ENCODE measurements at places on chromosomes 2 and 18.

DNA sequence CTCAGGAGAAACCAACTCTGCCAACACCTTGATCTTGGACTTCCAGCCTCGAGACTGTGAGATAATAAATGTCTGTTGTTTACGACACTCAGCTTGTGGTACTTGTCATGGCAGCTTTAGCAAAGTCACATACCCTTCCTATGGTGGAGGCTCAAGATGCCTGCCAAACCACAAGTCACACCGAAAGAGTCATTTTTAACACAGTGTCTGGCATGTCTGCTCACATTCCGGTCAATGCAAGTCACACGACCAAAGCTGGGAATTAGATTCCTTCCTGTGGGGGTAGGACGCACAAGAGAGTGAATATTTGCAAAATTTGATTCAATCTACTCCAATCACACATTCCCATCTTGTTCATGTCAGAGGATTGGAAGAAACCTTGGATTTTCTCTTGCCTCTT is 24.6 kb downstream of the KCNE4 start:
- peak; percentile 31 for DNase-seq

GRCh38 chr18:61892683-61893308 is at the start of gene RNF152:
TSS of gene RNF152 (minus strand) at chr18:61893007. CDS start at chr18:61816463, 76,544 bp downstream.
- DNase-seq, result no peak

DNA sequence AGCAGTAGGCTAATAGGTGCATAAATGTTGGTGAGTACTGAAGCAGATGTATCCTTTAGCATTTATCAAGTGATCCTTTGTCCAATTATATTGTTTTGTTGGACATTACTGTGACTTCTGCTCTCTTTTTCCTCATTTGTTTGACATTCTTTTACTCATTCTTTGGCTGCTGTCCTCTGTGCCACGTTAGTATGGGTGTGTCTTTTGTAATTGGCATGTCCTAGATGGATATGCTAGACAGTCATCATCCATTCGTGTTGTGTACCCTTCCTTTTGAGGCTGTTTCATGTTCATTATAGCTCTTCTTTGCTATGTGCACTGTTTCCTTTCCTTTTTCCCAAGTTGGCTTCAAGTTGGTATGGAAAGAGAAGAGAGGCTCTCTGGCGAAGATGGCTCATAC is 284.7 kb downstream of the CYP26B1 start:
- DNase-seq, result no peak

DNA sequence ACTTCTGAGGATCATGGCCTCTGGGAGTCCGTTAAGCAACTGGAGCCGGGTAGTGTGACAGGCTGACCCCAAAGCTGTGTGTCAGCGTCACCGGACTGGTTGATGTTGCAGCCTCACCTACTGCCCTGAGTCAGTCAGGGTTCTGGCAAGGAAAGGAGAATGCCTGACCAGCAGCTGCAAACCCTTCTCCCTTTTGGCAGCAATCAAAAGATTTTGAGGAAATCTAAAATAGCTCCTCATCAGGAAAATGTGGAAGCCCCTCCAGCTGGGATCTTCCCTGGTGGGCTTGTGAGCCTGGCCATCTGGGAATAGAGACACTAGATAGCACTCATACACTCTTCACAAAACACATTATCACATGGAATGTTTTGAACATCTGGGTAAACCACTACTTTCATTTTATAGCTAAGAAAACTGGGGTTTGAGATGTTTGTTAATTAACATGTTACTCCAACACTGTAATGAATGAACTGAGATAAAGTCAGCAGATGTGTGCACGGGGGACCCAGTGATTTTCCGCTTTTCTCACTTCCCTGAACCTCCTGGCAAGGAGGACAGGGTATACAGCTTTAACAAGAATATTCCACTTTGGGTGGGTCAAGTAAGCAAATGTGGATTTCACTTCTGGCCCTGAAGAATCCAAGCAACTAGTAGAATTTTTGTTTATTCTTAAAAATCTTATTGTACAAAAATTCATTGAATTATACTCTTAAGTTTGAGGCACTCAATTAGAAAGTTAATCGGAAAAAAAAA is 24.7 kb downstream of the CLUL1 start:
- DNase-seq, result peak; percentile 86

- peak; percentile 31 for DNase-seq
Measured at GRCh38 chr18:12443551-12443950, 35.8 kb downstream of the PRELID3A start.

GRCh38 chr2:138333121-138333520 is 168.4 kb upstream of the SPOPL start:
- no peak for DNase-seq

DNA sequence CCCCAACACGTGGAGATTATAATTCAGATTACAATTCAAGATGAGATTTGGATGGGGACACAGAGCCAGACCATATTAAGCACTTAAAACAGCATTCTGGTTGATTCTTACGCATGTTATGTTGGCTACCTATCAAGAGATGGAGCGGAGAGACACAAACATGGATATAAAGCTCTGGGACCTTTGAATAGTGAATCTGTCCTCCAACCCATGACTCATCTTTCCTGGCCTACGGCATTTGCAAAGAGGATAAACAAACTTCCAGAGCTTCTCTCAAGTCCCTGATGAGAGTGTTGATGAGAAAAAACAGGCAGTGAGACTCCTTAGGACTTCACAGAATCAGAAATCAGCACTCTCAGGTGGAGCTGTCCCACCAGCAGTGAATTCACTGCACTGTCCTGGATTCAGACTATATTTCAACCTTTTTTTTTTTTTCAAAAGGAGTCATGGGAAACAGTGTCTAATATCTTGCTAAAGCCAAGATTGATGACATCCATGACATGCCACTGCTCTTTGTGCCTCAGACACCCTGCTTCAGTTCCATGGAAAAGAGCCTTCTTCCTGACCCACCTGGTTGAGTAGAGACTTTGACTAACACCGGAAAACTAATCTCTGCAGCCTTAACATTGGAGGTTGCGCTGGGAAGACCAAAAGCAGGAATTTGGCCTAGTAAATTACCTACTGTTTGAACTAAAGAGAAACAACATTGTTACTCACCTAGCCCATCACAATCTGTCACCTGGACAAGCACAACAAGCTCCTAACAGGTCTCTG is 62.1 kb upstream of the NPAS2 start:
- DNase-seq, result peak; percentile 98

DNA sequence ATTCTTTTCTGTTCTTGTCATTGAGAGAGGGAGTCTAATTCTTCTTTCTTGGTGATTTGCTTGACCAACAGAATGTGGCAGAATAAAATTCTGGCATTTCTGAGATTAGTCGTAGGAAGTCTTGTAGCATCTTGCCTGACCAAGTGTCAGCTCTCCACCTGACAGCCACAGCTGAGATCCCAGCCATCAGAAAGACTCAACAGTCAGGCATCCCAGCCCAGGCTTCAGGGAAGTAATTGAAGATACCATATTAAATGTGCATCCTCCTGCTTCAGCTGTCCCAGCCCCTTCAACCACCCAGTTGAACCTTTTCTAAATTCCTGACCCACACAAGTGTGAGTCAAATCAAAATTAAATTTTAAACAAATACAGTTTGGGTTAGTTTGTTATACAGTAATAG is 208.3 kb downstream of the PIK3C3 start:
- DNase-seq, result no peak

DNA sequence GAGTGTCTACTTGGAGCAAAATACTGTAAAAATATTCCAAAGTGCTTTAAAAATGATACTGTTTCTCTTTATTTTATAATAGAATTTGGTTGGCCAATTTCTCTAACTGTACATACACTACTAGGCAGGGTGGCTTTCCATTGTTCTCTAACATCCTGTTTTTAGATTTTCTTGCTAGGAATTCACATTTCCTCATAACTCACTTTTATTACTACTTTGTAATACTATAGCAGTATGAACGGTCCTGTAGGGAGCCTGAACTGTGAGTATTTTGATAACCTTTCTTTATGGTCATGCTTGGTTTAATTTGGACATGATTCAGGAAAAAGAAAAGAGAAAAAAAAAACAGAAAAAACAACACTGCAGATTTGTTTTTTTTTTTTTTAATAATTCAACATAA is 37.8 kb downstream of the GCG start:
- DNase-seq, result peak; percentile 57

DNA sequence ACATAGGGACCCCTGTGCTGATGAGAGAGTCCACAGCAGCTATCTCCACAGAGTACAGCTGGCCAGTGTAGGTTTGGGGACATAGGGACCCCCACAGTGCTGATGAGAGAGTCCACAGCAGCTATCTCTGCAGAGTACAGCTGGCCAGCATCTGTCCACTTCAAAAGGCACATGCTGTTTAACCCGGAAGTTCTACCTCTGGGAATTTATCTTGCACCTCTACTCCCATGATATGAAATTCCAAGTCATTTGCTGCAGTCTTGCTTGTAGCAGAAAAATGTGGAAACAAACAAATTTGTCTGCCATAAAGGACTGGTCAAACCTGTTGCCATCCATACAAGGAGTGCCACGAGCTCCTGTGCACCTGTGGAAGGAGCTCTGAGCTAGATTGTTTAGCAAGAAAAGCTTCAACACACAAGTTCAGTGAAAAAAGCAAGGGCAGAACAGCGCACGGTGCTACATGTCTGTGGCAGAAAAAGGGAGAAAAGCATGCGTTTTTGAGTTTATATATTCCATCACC is 33.1 kb downstream of the LRRFIP1 start:
- no peak for DNase-seq

DNA sequence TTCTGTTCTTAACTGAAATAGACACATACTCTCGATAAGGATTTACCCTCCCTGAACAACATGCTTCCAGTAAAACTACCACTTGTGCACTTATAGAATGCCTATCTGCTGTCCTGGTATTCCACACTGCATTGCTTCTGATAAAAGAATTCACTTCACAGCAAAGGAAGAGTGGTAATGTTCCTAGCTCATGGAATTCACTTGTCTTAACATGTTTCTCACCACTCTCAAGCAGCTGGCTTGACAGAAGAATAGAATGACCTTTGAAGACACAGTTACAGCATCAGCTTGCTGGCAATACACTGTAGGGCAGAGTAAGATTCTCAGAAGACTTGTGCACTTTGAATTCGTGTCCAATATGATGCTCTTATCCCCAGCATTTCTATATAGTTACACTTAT is 524.1 kb upstream of the CNTNAP5 start:
- DNase-seq, result no peak

GRCh38 chr18:26004832-26005231 is 85.6 kb downstream of the SS18 start:
- DNase-seq, result no peak

- DNase-seq, result no peak
Measured at GRCh38 chr2:96092951-96093350, 23.4 kb downstream of the ADRA2B start.

GRCh38 chr18:42275138-42275535 is 320.1 kb downstream of the PIK3C3 start:
- DNase-seq, result no peak

- DNase-seq, result no peak
Measured at GRCh38 chr2:101267671-101268656, 15.3 kb downstream of the CNOT11 start.

DNA sequence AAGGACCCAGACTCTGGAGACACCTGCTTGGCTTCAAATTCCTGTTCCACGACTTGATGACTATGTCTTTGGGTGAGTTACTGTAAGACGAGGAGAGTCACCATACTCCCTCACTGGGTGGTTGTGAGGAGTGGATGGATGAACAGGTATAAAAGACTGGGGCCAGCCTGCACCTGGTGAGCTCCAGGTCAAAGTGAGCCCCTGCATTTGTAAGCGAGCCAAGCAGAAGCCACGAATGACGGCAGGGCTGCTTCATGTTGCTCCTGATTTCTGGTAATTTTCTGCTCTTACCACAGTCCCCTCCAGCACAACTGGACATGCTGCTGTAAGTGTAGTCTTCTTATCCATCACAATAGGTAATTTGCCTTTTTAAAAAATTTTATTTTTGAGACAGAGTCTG is 86.6 kb downstream of the POLR1A start:
- no peak for DNase-seq
